B cell (primary cell): ENCODE measurements at places on chromosomes 13 and 19. TPM values are rescaled to one million over a fixed set of nuclear protein-coding genes. Genes with fewer than 3 reads are reported as not detected.

IGFL1 gene
- not detected in 2 replicates for total RNA-seq

GRCh38 chr19:43643326-43643725, 3.7 kb upstream of the CADM4 start:
- DNase-seq, result no peak

DNA sequence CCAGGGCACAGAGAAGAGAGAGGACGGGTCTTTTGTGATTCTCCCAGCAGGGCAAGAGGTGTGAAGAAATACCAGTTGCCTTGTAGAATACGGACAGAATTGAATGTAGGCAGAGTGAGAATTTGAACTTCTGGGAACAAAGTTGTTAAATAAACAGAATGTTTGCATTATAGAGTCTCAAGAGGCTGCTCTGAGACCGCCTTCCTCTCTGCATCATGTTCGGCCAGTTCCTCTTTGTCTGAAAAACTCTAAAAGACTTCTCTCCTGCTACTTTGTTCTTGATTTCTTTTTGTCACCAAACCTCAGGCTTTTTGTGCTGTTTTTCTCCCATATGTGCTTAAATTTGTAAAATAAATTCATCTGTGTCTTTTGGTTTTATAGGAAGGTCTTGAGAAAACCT, 256.4 kb downstream of the DLEU7 start:
- DNase-seq, result peak; percentile 62

NCR1 gene
- not detected in 2 replicates for total RNA-seq

DNA sequence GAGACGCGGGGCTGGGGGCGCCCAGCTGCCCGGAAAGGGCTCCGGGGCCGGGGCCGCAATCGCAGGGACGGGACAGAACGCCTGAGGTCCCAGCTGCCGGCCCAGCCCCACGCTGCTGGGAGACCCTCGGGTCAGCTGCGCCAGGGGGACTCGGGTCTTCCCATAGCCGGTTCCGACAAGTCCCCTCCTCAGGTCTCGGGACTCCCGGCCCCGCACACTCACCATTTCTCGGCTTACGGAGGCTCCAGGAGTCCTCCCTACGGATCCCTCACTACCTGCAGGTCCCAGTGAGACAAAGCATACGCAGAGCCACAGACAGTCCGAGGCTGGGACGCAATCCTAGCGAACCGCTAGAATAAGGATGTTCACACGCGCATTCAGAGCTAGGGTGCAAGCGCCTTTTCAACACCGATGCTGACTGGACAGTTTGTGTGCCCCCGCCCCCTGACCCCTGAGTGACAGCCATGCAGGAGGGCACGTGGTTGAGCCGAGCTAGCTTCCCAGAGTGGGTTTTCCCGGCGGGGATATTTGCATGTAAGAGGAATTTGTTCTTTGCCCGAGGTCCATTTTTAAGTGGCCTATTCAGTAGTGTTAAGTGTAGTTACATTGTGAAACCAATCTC, 13.6 kb downstream of the ZNF490 start:
- DNase-seq, result no peak

GRCh38 chr13:105902396-105902795, 633.1 kb downstream of the EFNB2 start:
- DNase-seq, result no peak

GRCh38 chr19:34241513-34242337, 12.6 kb upstream of the GARRE1 start:
- peak; percentile 31 for DNase-seq

FCAR gene
- 0.34 TPM in 1 of 2 replicates, not detected in the other for total RNA-seq

GRCh38 chr19:38227287-38228004, 3.4 kb upstream of the DPF1 start:
- DNase-seq, result no peak
